ENCODE measurements at places on chromosomes 2 and 18.
A peak's percentile ranks its signal among the peaks of the same experiment; 100 is the strongest.

GRCh38 chr18:22544626-22545025, 126.9 kb upstream of the CTAGE1 start:
- DNase-seq: no peak

DNA sequence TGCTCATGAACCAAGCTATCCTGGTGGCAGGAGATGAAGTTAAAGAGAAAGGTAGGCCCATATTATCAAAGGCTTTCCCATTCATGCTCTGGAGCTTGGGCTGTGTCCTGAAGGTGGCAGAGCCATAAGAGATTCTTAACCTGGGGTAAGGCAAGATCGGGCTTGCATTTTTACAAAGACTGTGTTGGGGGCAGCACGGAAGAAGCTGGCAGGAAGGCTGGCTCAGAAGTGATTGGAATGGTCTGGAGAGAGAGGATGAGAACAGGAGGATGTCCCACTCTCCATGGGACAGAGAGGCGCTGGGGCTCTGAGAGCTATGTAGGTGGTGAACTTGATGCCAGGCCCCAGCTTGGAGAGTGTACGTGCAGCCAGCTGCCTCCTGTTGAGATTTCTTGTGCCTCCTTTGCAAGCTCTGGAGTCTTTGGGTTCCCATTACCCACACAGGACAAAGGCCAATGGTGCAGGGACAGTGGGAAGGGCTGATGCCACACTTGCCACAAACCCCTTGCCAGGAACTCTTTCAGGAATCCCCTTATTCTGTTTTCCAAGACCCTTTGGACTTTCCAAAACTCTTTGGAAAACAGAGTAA, 40.6 kb upstream of the FZD5 start:
- no peak for DNase-seq

GRCh38 chr2:112147382-112148168, 9.4 kb downstream of the FBLN7 start:
- no peak for DNase-seq

DNA sequence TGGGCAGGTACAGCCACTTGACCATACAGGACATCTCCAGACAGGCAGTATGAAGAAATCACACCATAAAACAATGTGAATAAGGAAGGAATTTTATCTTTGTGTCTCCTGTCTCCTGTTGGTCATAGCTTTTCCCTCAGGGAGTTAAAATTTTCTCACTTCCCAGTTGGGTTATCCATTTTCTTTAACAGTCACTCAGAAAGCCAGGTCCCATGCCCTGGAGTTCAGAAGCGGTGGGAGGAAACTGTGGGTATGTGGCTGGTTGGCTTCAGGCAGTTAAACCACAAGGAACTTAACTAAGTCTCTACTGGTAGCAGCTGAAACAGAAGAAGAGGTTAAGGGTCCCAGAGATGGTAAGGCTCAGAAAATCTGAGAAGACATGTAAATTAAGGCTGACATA, 6.5 kb upstream of the SMAD2 start:
- no peak for DNase-seq

- peak; percentile 11 for DNase-seq
Measured at GRCh38 chr2:241637795-241638660, 535 bp downstream of the ATG4B start.

GRCh38 chr2:238978497-238978896, 130.6 kb downstream of the TWIST2 start:
- DNase-seq: no peak

DNA sequence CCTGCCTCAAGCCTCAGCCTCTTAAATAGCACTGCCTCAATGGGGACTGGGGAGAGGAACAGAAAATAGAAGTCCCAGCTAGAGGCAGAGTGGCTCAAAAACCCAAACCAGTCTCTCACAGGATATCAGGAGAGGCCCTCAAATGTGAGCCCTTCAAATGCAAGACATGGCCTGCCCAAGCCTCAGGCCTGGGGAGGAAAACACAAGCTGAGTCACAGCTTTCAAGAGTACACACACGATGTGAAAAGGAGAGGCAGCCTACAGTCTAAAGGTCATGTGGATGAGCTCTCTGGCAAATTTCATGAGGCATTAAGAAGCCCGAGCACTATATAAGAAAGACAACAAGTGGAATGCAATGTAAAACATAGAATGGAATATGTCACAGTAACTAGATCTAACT, 316.6 kb upstream of the MEX3C start:
- no peak for DNase-seq

DNA sequence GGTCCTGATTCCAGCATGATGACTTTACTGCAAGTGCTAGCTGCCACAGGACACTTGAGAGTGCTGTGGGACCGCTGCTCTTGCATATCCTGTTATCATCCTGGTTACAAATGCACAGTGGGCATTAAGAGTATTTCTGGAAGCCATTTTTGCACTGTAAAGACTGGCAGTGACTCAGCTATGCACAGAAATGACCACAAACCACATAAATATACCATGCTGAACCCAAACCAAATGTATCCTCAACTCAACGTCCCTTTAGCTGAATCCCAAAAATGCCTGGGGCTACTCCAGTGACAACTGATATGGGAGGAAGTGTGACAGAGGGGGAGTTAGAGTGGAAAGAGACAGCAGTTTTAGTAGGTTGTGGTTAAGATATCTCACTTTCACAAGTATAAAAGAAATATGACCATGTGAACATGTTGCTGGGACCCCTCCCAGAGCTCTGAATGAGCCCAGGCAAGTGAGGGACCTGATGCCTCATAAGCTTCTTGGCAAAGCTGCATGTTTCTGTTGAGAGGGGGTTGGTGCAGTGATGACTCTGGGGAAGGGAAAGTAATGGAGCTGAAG, 37.3 kb downstream of the RHBDD1 start:
- DNase-seq: no peak

DNA sequence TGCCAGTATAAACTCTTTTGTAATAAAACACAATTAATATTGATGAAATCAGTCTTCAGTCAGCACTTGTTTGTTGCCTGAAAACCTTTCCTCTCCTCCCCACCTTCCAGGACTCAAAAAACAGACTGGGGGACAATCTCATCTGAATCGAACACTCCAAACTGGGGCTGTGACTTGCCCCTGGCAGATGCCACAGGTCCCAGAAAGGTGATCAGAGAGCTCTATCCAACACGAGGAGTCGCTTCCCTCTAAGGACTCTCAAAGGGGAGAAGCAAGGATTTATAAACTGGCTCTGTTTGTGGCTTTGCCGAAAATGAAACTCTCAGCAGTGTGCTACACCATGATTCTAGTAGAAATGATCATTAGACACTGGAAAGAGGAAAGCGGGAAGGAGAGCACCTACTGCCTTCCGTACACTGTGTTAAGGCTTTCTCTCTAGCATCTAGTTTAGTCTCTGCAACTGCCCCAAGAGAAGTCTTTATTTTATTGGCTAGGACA, 199.2 kb downstream of the TGIF1 start:
- no peak for DNase-seq

All from kidney capillary endothelial cell (primary cell).